ENCODE measurements at places on chromosomes 6 and 20. TPM values are rescaled to one million over a fixed set of nuclear protein-coding genes. Genes with fewer than 3 reads are reported as not detected.

HLA-DPA1 gene
- total RNA-seq = 2.8 TPM

IL17A gene
- total RNA-seq = not detected

NKX2-2 gene
- not detected for total RNA-seq

SLC16A10 gene
- not detected for total RNA-seq

MCHR2 gene
- total RNA-seq = not detected

TMEM151B gene
- not detected for total RNA-seq

MDFI gene
- total RNA-seq = 2.9 TPM

SIRPB1 gene
- total RNA-seq = 1.7 TPM

SYNDIG1 gene
- total RNA-seq = 0.19 TPM

PAX1 gene
- total RNA-seq = not detected

FILIP1 gene
- total RNA-seq = 1.1 TPM

FNDC11 gene
- total RNA-seq = 0.12 TPM

TOMM6 gene
- total RNA-seq = 148 TPM

WFDC2 gene
- total RNA-seq = not detected

RIMS1 gene
- total RNA-seq = not detected

RUNX2 gene
- 4.4 TPM for total RNA-seq

FKBP1C gene
- 0.39 TPM for total RNA-seq

SNAP25 gene
- 0.49 TPM for total RNA-seq

TASP1 gene
- 5.8 TPM for total RNA-seq

BPIFB2 gene
- total RNA-seq = not detected

CDH4 gene
- total RNA-seq = not detected

CNKSR3 gene
- total RNA-seq = 6.6 TPM

HLA-DRA gene
- total RNA-seq = not detected

POLR3F gene
- total RNA-seq = 4.9 TPM

LAMA4 gene
- 638 TPM for total RNA-seq

BPIFA1 gene
- total RNA-seq = not detected

DOP1A gene
- 6.6 TPM for total RNA-seq

PPIL4 gene
- total RNA-seq = 31.2 TPM

TCF15 gene
- total RNA-seq = not detected

ACTR5 gene
- 4.1 TPM for total RNA-seq

SLPI gene
- total RNA-seq = not detected

HLA-DQB1 gene
- not detected for total RNA-seq

EBF4 gene
- 0.49 TPM for total RNA-seq

KHDC1L gene
- total RNA-seq = not detected

LGSN gene
- total RNA-seq = not detected

HUS1B gene
- total RNA-seq = not detected

XKR7 gene
- not detected for total RNA-seq

TMEM244 gene
- total RNA-seq = not detected

ABHD16B gene
- total RNA-seq = not detected

BEND3 gene
- total RNA-seq = 1.5 TPM

ARMH2 gene
- not detected for total RNA-seq

CDH22 gene
- total RNA-seq = not detected

NKAIN2 gene
- total RNA-seq = not detected

SCUBE3 gene
- 2.9 TPM for total RNA-seq

TSPO2 gene
- not detected for total RNA-seq

LAMP5 gene
- total RNA-seq = not detected

RIMS4 gene
- total RNA-seq = 0.24 TPM

DLL1 gene
- total RNA-seq = 1.7 TPM

SLC35F1 gene
- total RNA-seq = not detected
